NCI-H345 (cell line): ENCODE measurements at places on chromosomes 12 and 14.

GRCh38 chr12:132206046-132206434 lies 61.8 kb downstream of the NOC4L start:
- no peak for DNase-seq

DNA sequence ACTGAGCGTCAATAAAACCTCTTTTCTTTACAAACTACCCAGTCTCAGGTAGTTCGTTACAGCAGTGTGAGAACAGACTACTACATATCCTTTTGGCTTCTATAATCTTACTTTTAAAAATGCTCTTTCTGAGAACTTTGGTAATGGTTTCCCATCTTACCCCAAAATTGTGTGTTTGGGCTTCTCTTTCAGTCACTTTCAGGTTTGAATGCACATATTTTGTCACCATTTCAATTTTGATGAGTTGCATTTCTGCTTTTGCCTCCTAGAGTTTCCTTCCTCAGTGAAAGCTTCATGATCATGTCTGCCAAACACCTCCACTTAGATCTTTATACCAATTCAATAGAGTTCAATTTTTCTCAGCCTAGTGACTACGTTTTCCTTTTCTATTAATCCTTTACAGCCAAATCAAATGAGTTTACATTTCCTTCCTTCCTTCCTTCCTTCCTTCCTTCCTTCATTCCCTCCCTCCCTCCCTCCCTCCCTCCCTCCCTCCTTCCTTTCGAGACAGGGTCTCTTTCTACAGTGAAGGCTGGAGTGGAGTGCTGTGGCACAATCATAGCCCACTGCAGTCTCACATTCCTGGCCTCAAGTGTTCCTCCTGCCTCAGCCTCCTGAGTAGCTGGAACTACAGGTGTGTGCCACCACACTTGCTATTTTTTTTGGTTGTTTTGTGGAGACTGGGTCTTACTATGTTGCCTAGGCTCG lies 124.9 kb downstream of the BCAT1 start:
- DNase-seq: no peak

DNA sequence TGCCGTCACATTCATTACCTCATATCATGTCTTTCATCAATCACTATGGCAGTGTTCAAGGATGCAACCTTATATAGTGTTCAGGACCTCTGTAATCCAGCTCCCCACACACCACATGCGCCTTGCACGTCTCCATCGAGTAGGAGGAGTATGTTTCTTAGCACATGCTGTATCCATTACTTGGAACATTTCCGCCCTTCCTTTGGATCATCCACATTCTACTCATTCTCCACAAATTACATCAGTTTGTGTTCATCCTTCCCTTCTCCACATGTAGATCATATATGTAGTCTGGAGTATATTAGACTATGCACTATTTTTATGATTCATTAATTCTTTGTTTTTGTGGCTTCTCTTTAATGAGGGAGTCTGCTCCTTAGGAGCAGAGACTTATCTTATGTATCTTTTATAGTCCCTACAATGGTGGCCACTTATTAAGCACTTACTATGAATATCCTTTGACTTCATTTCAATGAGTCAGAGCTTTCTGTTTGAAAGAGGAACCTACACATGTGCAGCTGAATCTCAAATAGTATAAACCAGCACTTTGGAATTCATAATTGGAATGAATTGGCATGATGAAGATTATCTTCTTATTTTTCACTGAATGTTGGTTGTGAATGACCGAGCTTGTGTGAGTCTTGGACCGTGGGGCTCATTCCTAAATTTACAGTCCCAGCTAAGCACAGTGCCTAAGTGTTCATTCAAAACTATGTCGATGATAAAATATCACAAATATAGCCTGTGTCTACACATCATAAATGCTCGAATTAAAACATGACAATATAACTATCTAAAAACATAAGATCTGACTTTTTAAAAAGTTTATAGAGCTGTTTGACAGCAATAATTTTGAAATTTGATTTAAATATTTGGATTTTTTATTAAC lies 30.2 kb upstream of the NPAS3 start:
- DNase-seq: no peak

DNA sequence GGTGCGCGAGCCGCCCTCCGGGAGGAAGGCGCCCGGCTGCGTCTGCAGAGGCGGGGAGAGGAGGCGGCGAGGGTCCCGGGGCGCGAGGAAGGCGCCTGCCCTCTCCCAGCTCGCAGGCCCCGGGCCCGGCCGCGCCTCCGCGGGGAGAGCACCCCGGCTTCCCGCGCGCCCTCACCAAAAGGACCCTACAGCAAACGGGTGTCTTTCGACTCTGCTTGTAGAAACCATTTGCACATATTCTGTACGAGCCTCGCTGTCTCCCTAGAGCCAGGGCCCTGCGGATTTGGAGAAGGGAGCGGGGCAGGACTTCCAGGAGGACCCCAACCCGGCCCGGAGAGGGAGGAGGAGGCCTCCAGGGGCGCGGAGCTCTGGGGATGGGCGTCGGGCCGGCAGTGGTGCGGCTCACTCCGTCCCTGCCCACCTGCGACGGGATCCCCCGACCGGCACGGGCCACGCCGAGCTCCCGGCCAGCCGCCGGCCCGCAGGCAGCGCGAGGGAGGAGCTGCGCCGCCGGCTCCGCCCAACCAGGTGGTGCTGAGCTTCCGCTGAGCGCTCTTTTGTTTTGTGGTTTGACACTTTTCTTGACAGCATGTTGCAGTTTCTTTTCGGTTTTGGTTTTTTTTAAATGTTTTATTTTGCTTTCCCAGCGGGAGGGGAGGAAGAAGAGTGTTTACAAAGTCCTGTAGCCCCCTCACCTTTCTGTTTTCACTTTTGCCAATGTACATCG lies 103.3 kb upstream of the FKBP4 start:
- peak; percentile 33 for DNase-seq

GRCh38 chr14:33814010-33814409 lies 136.9 kb downstream of the EGLN3 start:
- no peak for DNase-seq

DNA sequence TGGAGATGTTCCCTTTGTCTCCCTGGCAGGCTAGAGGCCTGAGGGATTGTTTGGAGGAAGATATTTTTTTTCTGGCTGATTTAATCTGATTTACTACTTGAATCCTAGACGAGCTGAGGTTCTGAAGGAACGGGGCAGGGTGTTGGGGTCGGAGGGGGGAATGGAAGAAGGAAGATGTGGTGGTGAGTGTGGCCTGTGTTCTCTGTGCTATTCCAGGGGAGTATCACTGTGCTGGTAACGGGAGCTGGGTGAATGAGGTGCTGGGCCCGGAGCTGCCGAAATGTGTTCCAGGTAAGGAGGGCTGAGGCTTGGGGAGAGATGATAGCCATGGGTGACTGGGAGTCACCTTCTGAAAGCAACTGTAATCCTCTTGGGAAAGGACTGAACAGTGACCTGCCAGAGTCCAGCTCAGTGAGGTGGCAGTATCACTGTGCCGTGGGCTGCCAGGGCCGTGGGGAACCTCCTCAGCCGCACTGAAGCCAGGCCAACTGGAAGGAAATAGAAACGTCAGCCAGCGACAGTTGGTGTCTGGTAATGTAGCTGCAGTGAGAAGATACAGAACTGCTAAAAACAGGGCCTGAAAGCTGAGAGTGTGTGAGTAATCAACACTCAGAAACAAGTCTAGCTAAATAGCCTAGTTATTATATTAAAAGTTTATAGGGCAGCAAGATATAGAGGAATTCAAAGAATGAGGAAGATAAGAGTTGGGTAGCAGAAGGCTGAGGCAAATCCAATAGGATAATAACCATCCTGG lies 7.9 kb downstream of the C1S start:
- no peak for DNase-seq

DNA sequence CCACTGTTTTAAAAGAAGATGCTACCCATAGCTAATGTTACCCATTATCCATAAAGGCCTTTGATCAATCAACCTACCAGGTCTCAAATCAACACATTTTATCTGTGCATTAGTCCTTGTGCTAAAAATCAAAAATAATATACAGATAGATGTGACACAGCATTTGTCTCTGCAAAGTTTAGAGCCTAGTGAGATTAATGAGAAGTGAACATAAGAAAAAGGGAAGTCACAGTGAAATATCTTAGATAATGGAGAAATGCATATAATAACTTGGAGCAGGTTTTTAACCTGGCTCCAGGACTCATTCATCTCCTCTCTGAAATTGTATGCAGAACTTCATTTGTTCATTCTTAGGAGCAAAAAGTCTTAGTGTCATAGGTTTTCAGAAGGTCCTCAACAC lies 7.2 kb downstream of the PDE3A start:
- no peak for DNase-seq
